ENCODE measurements at places on chromosomes 3 and 15.

DNA sequence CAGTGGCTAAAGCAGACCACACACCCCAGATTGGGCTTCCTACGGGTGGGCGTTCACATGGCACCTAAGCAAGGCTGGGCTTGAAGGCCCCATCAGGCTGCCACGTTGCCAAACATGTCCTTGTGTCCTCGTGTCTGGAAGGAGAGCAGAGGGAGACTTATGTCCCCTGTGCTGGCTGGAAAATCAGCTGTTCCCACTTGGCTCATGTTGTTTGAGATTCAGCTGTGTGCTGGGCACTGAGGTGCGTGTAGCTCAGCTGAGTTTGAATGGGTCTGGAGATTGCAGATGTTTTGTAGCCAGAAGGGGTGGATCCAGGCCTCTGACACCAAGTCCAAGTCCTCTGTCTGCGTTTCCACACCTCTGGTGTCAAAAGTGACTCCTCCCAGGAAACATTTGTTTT lies 34.6 kb downstream of the RLBP1 start:
- no peak for DNase-seq

GRCh38 chr3:97689962-97690361 lies 74.6 kb upstream of the ARL6 start:
- no peak for DNase-seq

DNA sequence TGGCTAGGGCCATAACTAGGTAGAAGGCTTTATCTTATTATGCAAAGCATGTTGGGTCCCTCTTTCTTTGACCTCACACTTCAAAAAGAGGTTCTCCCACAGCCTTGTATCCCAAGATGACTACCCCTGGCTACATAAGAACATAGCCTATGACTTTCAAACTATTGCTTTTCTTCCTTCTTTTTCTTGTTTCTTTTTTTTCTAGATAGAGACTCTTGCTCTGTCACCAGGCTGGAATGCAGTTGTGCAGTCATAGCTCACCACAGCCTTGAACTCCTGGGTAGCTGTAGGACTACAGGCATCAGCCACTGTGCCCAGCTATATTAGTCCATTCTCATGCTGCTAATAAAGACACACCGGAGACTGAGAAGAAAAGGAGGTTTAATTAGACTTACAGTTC lies 47.2 kb downstream of the DIPK2A start:
- DNase-seq = no peak

GRCh38 chr15:26590676-26591075 lies 182.2 kb downstream of the GABRB3 start:
- DNase-seq = no peak

DNA sequence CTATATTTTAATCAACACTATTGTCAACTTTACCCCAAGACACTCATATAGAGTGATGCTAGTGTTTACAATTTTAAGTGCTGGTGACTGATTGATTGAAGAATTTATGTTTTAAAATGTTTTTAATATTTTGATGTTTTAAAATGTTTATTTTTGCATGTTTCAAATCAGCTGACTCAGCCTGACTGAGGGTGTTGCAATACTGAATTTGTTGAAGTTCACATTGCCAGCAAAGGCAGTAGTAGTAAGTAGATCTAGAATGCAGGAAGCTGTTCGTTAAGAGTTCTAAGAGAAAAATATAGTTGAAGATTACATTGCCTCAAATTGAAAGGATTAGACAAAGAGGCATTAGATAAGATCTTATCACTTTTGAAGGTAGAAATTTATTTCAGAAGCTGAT lies 977.6 kb downstream of the IGSF11 start:
- no peak for DNase-seq

DNA sequence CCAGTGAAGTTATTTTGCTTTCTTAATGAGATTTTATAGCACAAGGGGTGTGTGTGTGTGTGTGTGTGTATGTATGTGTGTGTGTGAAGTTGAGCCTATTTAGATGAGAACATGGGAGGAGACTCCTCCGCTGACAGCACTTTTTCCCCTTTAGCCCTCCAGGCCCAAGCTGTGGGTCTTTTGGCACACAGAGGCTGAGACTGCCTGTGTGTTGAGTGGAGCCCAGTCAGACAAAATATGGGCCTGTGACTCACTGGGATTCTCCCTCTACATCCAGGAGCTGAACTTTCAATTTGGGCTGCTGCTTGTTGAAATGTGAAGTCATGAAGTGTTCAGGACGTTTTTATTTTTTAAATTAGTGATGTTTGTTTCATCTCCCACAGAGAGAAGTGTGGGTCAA lies 108.0 kb downstream of the MFSD1 start:
- no peak for DNase-seq

DNA sequence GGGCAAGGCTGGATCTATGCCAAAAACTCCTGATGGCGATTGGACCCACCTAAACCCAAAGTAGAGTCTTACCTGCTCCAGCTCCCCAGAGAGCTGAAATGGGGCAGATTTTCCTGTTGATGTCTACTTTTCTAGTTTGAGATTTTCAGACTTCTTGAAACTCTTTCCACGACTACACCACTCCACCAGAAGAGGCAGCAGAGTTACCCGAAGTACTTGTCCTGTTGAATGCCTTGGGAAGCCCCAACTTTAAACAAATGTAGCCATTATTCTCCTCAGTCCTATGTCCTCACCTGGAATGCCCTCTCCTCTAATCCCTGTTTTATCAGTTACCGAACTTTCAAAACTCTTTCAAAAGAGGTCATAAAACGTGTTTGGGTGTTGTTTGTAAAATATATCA lies 843.8 kb downstream of the VGLL3 start:
- DNase-seq = no peak

- DNase-seq = no peak
Observed at GRCh38 chr15:80878242-80878866, 99.2 kb downstream of the CEMIP start.

- no peak for DNase-seq
Observed at GRCh38 chr3:11290743-11291680, 18.8 kb downstream of the ATG7 start.

- DNase-seq = no peak
Observed at GRCh38 chr15:21261965-21262850, 178.1 kb downstream of the POTEB3 start.

GRCh38 chr3:172846103-172846561 lies 95.6 kb downstream of the ECT2 start:
- DNase-seq = no peak

GRCh38 chr3:159586571-159587202 lies 401.9 kb upstream of the IL12A start:
- DNase-seq = no peak

GRCh38 chr3:113867506-113867905 lies 28.9 kb downstream of the GRAMD1C start:
- no peak for DNase-seq

DNA sequence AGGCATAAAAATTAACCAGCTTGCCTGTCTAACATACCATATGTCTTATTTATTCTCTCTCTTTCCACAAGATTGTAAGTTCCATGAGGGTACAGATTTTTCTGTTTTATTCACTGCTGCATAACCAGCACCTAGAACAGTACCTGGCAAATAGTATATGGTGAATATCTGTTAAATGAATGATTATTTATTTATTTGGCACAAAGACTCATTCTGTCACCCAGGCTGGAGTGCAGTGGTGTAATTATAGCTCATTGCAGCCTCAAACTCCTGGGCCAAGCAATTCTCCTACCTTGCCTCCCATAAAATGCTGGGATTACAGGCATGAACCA lies 24.9 kb downstream of the DENND4A start:
- no peak for DNase-seq

DNA sequence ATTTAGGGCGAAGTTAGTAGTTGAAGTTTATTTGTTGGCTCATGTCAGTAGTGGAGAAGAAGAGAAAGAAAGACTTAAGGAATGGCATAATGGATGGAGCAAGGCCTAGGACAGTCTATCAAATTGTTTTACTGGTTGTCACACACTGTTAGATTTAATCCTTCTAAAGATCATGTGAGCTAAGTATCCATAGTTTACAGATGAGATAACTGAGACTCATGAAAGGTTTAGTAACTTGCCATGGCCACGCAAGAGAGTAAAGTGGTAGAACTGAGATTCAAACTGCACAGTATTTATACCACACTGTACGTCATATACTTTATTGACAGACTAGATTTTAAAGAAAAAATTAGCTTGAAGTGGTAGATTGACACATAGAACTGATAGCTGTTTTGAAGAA lies 11.4 kb downstream of the SPRED1 start:
- no peak for DNase-seq

GRCh38 chr3:171132873-171133272 lies 106.4 kb upstream of the SLC2A2 start:
- DNase-seq = no peak

- no peak for DNase-seq
Observed at GRCh38 chr3:16994854-16995525, 110.2 kb downstream of the PLCL2 start.

DNA sequence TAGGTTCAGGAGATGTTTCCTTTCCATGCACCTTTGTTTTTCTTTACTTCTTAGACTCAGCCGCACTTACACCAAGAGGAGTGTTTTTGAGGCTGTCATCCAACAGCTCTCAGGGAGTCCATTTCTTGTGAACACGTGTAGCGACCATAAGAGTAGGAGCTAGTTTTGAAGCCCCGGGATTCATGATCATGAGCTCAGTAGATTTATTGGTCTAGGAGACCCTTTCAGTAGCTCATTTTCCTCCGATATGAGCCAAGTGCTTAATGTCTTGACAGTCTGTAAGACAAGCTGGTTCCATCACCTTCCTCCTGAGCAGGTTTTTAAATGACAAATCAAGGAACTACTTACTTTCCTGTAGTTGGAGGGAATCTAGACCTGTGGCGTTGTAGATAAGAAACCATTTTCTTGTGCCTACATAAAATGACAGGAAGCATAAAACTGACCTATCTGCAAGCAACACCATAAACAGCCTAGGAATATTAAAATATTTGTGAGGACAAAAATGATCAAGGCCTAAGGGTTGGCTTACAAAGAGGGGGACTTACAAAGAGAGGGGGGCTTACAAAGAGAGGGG lies 172.6 kb upstream of the BHLHE40 start:
- no peak for DNase-seq

GRCh38 chr15:89361451-89362202 lies 27.0 kb upstream of the POLG start:
- DNase-seq = no peak

GRCh38 chr15:46309914-46310313 lies 675.1 kb downstream of the SQOR start:
- no peak for DNase-seq

DNA sequence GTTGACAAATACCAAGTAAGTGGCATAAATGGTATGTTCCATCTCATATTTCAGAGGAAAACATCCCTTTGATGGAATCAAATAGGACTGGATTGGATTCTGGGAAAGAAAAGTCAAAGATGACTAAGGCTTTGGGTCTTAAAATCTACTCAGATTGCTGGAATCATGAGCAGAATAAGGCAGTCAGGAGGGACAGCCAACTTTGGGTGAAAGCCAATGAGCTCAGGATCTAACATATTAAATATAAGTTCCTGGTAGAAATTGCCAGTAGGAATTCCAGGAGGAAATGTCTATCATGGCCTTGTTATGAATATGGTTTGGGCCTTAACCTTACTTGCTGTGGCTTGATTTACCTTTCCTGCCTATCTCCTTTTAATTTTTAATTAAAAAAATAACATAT lies 55.3 kb downstream of the ISL2 start:
- no peak for DNase-seq

- DNase-seq = no peak
Observed at GRCh38 chr3:127789990-127790881, 32.1 kb downstream of the MGLL start.

GRCh38 chr3:59654123-59654479 lies 604.3 kb upstream of the CFAP20DC start:
- DNase-seq = no peak

Data from esophagus squamous epithelium (tissue), 5 donors.